ENCODE measurements at places on chromosomes 7 and 10.

DNA sequence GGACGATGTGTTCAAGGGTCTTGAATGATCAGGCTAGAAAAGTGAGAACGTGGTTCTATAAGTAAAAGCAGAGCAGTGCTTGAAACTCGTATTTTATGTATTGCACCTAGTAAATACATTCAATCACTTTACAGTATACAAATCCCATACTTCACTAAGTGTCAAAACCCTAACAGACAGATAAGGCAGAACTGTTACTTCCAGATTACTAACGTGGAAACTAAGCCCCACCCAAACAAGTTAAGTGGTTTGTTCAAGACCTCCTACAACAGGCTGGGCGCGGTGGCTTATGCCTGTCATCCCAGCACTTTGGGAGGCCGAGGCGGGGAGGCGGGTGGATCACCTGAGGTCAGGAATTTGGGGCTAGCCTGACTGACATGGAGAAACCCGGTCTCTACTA is 9.2 kb upstream of the MYO1G start:
- DNase-seq, result no peak

GRCh38 chr7:50598460-50599343 is 33.5 kb upstream of the DDC start:
- no peak for DNase-seq

- no peak for DNase-seq
Measured at GRCh38 chr10:121179006-121179405, 327.8 kb downstream of the WDR11 start.

DNA sequence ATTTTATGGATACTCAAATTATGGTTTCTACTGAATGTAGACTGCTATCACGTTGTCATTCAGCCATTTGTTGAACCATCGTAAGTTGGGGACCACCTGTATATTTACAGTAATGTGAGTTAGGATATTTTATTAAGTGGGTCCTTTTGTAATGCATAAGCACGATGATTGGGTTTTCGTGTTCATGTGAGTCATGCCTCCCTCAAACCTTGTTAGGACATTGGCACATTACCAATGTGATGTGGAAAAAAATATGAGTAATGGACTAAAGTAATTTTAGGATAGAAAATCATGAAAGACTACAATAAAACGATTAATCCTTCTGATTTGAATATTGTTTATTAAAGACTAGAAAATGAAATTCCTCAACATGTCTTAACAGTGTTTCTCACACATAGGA is 8.7 kb downstream of the SMC3 start:
- no peak for DNase-seq

GRCh38 chr7:81036871-81037270 is 118.0 kb upstream of the SEMA3C start:
- no peak for DNase-seq

- DNase-seq, result no peak
Measured at GRCh38 chr10:102815790-102816549, 21.2 kb downstream of the CYP17A1 start.

GRCh38 chr7:134891696-134892678 is 94.3 kb upstream of the AGBL3 start:
- DNase-seq, result no peak

Data from NCI-H446 treated with DMSO at 0.1 percent for 48 hours (cell line).